ENCODE measurements at places on chromosomes 12 and 14. TPM values are rescaled to one million over a fixed set of nuclear protein-coding genes. Genes with fewer than 3 reads are reported as not detected.

DNA sequence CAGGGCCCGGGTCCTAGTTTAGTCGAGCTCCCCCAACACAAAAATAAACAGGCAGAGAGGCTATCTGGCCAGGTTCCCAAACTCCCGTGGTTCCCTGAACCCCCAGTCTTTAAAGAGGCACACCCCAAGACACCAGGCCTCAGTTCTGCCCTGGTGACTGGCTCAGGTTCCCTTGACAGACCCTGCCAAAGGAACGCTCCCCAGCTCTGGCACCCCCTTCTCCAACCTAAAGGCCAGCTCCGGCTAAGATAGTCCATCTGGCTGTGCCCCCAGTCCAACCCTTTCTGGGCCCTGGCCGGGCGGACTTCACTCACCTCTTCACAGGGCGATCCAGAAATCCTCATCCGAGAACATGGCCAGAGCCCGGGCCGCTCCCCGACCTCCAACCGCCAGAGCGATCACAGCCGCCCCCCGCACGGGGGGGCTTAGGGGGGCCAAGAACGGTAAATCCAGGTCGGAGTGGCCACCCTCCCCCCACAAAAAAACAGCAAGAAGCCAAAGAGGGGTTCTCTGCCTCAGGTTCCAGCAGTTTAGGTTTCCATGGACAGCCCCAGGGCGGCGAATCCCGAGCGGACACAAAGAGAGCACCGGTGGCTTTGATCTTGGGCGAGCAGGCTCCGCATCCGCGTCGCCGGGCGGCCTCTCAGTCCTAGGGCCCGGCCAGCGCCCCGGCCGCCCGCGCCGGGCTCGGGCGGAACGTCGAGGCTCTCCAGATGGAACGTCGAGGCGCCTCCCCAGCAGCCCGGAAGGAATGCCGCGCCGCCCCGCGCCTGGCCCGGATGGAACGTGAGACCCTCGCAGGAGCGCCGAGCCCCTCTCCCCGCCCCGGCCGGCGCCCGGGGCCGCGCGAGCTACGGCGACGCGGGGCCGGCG lies 1.1 kb downstream of the KMT2D start:
- no peak for DNase-seq

DNA sequence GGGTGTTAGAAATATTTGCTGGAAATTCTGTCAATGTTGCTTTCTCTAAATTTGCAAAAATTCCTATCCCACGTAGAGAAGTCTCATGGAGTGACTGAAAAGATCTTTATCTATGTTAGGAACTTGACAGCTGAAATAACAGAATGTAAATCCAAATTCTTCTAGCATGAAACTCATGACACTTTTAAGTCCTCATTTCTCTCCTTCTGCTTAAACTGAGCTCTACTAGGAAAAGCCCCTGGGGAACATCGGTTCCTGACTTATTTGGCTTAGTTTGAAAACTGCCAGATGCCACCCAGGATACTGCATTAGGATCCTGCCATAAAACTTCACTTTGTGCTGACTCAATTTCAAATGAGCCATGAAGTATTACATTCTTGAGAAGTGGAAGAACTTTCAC lies 426.0 kb downstream of the GALC start:
- peak; percentile 3 for DNase-seq

- DNase-seq, result peak; percentile 92
Observed at GRCh38 chr14:77760381-77761204, at the start of gene SNW1. Gene SNW1 (minus strand): TSS chr14:77761156. CDS start chr14:77761127, 29 bp downstream.

- DNase-seq, result no peak
Observed at GRCh38 chr12:57519796-57520052, 590 bp downstream of the DDIT3 start.

DNA sequence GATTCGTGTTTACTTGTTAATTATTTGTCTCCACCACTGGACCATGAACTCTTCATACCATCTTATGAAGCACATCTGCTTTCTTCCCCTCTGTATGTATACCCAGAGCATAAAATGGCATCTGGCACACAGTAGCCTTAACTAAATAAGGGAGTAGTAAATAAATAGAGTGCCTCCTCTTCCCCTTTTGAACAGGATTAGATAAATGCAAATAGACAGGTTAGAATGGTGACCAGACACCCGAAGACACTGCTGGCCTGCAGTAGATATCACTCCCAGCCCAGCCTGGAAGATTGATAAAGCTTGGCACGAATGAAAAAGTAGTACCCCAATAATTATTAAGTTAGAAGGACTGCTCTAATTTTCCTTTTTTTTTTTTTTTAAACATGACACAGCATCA lies 6.9 kb downstream of the GALNT4 start:
- no peak for DNase-seq

DNA sequence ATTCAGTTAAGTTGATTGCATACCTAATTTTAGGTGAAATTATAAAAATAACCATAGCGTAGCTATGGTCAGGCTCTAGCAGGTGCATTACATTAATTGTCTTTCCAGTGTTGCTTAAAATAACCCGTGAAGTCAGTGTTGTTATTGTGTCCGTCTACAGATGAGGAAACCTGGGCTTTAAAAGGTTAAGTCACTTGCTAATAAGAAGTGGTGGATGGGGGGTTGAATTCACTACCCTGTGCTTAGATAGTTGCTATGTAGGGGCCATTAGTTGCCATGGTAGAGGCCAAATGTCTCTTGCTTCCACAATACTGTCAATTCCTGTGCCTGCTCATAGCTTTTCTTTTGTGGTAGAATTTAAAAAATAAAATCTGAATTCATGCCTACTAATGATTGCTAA lies 174.8 kb downstream of the PELI2 start:
- DNase-seq, result no peak

- DNase-seq, result peak; percentile 33
Observed at GRCh38 chr14:32201816-32202490, at the start of gene RNU6-7. Gene RNU6-7 (plus strand): TSS chr14:32202045.

GRCh38 chr12:104025771-104026170 lies 24.2 kb downstream of the GLT8D2 start:
- no peak for DNase-seq

DNA sequence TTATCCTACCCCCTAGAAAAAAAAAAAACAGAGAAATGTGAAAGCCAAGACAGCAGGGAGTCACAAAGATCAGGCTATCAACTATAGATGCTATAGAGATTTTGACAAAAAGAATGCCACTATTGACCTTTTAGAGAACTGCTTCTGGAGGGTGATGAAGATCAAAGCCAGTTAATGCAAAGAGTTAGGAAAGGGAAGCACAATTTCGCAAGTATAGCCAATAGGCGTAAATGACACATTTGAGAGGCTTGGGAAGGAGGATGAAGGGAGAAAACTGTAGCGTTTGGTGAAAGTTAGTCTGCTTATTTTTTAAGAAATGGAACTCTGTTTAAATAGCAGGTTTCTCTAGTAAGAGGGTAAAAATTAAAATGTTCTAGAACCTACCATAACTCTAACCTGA lies 190.7 kb downstream of the DUSP6 start:
- no peak for DNase-seq

GRCh38 chr14:47785058-47785457 lies 109.7 kb upstream of the MDGA2 start:
- DNase-seq, result no peak

DNA sequence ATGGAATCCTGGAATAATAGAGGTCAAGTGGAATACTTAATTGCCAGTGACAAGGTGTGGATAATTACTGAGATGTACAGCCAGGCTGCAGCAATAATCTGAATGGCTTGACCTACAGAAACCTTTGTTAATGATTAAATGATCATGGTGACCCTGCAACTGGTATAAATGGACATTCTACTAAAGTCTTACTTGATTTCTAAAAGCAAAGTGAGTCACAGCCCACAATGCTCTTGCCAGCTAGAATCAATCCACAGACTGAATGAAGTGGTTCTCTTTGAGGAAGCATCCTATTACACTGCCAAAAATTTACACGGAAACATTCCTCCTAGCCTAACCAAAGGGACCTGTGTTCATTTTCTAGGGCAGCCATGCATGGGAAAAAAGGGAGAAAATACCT lies 518.5 kb downstream of the SOX5 start:
- DNase-seq, result no peak

DNA sequence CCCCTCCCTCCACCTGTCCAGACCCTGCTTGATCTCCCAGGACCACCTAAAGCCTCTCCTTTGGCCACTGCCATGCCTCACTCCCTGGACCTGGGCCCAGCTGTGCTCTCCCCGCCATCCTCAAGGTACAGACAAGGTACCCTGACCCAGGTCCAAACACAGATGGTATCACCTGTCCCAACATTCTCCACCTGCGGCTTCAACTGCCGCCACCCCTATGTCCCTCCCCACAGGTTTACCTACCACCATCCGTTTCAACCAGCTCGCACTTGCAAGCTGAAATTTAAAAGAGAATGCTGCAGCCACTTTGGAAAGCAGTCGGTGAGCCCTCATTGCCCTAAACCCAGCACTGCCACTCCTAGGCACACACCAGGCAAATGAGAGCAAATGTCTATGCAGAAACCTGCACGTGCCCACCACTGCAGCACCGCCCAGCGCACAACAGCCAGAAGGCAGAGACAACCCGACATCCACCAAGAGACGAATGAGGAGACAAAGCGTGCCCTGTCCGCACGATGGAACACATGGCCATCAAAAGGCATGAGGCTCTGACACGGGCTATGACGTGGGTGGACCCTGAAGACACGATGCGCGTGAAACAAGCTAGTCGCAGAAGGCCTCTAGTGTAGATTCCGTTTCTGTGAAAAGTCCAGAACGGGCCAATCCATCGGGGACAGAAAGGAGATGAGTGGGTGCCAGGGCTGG lies 71.0 kb downstream of the RFLNA start:
- no peak for DNase-seq

DNA sequence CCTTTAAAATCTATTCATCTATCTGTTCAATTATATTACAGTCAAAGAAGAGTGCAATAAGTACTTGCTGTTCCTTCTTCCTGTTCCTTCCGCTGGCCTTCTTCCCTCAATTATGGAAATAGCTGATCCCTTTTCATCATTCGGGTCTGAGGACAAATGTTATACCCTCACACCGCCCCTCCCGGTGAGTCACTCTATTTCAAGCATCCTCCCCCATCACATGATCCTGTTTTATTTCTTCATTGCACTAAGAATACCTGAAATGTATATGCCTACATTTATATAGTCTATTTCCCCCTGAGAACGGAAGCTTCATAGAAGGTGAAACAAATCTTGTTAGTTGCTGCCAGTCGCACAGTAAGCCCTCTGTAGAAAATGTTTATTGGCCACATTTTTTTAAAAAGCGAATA lies 2.5 kb downstream of the SLC38A1 start:
- no peak for DNase-seq

GRCh38 chr12:105253866-105254513 lies 18.0 kb upstream of the APPL2 start:
- DNase-seq, result no peak

GRCh38 chr14:94016446-94016976 lies 9.6 kb upstream of the OTUB2 start:
- no peak for DNase-seq

- no peak for DNase-seq
Observed at GRCh38 chr14:29601616-29602015, 326.0 kb downstream of the PRKD1 start.

DNA sequence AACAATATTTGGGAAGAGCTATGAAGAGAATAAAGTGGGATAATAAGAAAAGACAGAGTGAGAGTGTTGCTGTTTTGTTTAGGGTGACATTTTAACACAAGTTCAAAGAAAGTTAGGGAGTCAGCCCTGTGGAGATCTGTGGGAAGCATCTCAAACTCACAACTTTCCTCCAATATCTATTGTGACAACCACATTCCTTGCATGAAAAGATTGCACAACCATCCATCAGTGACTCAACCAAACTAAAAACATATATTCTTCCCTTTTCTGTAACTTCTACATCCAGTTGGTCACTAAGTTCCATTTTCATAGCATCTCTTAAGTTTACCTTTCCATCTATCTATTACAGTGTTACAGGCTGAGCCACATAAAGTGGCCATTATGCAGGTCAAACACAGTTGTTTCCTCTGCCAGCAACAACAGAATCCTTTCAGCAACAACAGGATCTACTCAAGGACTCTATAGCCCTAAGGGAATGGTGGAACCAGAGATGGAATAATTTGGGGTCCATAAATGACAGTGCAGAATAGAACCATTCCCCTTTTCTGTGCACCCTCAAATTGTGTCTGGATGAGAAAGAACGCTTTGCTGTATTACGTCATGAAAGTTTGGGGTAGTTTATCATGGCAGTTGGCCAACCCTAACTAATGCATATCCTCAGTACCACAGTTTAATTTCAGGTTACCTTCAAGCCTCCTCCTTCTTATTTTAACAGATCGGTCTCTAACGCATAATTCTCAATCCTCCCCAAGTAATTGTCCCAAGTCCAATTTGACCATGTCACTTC lies 118.8 kb downstream of the ST8SIA1 start:
- no peak for DNase-seq

- DNase-seq, result peak; percentile 94
Observed at GRCh38 chr14:23365732-23366425, 907 bp upstream of the EFS start.

- DNase-seq, result no peak
Observed at GRCh38 chr12:42090899-42091298, 53.8 kb downstream of the GXYLT1 start.

DNA sequence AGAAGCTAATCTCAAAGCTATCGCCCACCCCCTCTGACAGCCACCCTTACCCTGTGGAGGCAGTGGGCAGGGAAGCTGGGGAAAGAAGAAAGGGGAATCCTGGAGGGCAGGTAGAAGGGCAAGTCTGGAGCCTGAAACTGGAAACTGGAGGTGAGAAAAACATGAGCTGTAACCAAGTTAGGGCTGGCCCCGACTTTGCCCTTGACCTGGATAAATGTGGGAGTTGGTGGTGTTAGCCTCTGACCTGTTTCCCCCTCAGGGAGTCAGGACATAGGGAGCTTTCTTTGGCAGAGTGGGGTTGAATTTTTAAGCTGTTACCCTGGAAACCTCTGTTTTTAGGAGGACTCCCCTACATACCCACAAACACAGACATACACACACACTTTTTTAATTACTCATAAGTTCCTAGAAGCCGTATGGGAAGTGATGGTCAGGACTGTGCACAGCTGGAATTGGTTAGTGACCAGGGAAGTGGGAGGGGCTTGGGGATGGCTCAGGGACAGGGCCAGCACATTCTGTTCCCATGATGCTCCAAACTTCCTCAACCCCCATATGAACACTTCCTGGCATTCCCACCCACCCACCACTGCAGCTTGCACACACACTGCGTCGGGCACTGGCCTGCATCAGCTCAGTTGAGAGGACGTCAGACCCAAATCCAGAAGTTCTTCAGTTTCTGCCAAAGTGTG lies 5.0 kb upstream of the MMP19 start:
- peak; percentile 48 for DNase-seq

- no peak for DNase-seq
Observed at GRCh38 chr14:84087986-84088531, 1441.9 kb upstream of the FLRT2 start.

GRCh38 chr14:21203470-21204166 lies 47.8 kb upstream of the OR5AU1 start:
- no peak for DNase-seq

GRCh38 chr12:109188108-109188712 lies 71.8 kb downstream of the ACACB start:
- DNase-seq, result no peak

SMCO2 gene
- not detected for polyA plus RNA-seq

SCN8A gene
- 2.6 TPM for polyA plus RNA-seq

GAS2L3 gene
- 22.1 TPM for polyA plus RNA-seq

NOVA1 gene
- polyA plus RNA-seq, result 21.8 TPM

DDIT3 gene
- polyA plus RNA-seq, result 31.8 TPM

CEP170B gene
- 3.6 TPM for polyA plus RNA-seq

JAG2 gene
- polyA plus RNA-seq, result 8.6 TPM

BTG1 gene
- polyA plus RNA-seq, result 106 TPM

FLVCR2 gene
- 4.3 TPM for polyA plus RNA-seq

CACNB3 gene
- 45.6 TPM for polyA plus RNA-seq

RGS6 gene
- polyA plus RNA-seq, result 1.5 TPM

EIF2S3B gene
- polyA plus RNA-seq, result 7.4 TPM

SHMT2 gene
- 75.0 TPM for polyA plus RNA-seq

CLEC14A gene
- polyA plus RNA-seq, result 16.1 TPM

ELK3 gene
- 49.5 TPM for polyA plus RNA-seq

MMAB gene
- polyA plus RNA-seq, result 21.2 TPM

Measured in left renal pelvis (tissue), 4 donors.